PC-3 (cell line): ENCODE measurements at places on chromosomes 7 and 10.

DNA sequence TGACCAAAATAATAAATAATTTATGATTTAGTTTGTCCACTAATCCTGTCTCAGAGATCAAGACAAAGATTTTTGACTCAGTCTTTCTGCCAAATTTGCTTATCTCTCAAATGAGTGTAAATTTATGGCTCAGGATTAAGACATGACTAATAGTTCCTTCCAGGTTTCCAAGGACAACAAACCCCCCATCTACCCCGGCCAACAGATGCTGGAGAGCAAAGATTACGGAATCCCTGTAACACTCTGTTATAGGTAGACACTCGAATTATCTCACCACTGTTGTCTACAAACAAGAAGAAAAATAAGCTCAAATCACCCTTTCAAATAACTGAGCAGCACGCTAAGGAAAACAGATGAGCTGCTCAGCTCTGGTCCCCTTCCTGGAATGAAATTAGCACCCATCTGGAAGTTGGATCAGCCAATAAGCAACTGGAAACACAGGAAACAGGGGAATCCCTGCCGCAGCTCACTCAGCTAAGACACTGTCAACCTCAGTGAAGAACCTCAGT is 56.8 kb upstream of the SVIL start:
- DNase-seq = peak; percentile 71

- no peak for DNase-seq
These were observed 37.5 kb upstream of the EGR2 start for GRCh38 chr10:62853710-62854109.

DNA sequence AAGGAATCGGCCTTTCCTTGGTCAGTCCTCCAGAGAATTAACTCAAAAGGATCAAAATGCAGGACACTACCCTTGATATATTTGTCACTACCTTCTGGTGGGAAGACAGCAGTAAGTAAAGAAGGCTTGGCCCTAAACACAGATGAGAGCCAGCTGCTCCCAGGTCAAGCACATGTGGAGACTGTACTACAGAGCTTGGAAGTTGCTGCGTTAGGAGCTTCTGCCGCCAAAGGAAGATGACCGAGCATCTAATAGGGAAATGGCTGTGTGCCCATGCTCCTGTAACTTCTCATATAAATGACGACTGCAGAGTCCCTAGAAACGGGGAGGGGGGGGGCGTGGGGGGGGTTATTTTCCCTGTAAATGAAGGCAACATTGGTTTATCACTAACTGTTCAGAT is 59.0 kb downstream of the PODXL start:
- DNase-seq = no peak

DNA sequence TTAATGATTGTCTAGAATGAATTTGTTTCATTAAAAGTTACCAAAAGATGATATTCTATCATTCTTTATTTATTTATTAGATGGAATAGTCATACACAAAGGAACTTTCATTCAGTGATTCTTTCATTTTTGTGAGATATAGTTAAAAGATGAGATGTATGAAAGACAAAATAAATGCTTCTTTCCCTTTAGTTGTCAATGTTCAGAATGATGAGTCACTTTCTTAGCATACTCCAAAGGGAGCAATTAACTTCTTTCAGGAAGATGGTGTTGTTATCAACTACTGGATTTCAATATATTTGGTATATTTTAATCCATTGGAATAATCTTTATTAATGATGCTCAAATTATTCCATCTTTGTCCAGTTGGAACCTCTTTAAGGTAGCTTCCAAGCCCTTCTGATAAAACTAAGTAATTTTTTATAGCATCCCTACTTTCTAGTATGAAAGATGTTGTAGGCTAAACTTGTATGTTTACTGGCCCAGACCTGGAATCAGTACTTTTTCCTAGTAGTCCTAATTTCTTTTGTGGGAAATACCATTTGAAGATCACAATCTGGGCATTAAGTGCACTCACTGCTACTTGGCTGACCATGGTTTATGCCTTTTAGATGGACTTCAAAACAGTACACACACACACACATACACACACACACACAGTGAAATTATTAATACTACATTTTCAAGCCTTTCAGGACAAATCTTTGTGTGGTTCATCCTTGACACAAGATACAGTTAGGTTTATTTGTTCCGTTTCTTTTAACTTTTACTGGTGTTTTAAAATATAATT is 2.5 kb downstream of the GIMAP7 start:
- no peak for DNase-seq

GRCh38 chr10:129844216-129844766 is 119.8 kb downstream of the EBF3 start:
- no peak for DNase-seq

DNA sequence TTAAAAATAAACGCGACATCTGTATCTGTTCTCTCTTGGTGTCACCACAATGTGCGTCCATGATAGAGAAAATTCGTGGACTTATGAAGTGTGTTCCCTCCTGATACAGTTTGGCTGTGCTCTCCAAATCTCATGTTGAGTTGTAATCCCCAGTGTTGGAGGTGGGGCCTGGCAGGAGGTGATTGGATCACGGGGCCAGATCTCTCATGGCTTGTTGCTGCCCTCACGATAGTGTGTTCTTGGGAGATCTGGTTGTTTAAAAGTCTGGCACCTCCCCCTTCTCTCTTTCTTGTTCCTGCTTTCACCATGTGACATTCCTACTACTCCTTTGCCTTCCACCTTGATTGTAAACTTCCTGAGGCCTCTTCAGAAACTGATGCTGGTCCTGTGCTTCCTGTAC is 229.4 kb upstream of the MYO3A start:
- no peak for DNase-seq

- DNase-seq = no peak
These were observed 22.3 kb downstream of the LEP start for GRCh38 chr7:128263420-128263819.

GRCh38 chr10:124494046-124494807 is 32.6 kb downstream of the LHPP start:
- no peak for DNase-seq

DNA sequence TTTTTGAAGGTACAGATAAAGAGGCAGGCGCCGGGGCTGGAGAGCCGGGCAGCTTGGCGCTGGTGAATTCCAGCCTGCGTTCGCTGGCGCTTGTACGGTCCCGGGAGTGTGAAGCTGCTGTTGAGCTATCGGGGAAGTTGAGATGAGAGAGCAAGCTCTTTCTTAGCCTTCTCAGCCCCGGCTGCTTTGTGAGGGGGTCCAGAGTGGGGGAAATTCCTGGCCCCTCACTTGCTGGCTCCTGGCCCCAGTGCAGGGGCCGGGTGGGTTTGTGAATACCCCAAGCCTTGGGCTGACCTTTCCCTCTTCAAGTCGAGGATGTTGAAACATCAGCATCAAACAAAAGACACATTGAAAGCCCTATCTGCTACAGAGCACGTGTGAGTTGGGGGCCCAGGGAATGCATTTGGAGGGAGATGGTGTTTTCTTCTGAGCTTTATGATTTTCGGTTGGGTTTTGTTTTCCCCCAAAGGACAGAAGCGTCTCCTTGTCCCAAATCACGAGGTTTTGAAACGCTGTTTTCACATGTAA is 2.7 kb downstream of the ZMIZ1 start:
- DNase-seq = no peak

GRCh38 chr10:8079126-8079525 is 24.6 kb downstream of the GATA3 start:
- DNase-seq = no peak

GRCh38 chr7:93097388-93097787 is 20.4 kb downstream of the SAMD9 start:
- no peak for DNase-seq

GRCh38 chr10:113609704-113610108 is 54.1 kb downstream of the NRAP start:
- DNase-seq = no peak

GRCh38 chr7:52197221-52197620 is 838.2 kb upstream of the POM121L12 start:
- no peak for DNase-seq

DNA sequence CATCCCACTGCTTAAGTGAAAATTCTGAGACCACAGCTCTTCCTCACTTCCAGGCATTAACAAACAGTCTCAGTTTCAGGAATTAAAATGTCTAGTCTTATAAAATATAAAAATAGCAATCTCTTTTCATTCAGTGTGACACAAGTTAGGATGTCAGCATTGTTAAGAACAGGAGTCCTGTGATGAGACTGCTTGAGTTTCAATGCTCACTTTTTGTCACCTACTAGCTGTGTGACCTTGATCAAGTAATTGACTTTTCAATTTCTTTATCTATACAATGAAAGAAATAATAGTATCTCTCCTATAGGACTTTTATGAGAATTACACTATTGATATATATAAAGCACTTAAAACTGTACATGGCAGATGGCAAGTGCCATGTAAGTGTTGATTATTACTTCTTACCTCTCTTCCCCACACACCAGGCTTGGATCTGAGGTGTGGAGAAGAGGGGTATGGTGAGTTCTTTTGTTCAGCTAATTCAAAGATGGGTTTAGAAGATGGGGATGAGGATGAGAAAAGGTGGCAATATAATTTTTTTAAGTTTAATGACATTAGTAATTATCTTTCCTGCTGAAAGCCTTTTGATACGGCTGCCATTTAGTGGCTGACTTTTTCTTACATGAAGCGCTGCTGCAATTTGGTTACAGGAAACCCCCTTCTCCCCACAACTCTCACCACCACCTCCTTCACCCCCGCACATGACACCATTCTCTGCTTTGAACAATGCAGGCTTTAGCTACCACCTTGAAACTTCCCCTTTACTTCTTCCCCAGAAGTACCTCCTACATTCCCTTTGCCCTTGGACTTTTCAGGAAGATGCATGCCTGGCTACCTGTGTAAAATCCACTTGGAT is 20.8 kb upstream of the HYAL4 start:
- no peak for DNase-seq

DNA sequence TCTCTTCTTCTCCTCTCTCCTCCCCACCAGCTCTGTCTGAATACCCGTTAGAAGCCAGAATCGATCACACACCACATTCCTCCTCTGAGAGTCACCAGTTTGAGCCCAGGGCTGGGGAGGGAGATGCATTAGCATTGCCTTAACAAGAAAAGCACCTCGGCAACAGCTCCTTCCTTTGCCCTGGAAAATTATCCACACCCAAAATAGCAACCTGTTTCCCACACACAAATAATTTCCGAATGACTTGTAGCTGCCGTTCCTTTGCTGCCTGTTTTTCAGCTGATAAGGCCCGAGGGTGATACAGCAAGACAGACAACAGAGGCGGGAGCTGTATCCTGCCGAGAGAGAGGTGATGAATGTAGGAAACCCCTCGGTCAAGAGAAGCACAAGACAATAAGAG is 91.3 kb downstream of the CPXM2 start:
- DNase-seq = no peak

- no peak for DNase-seq
These were observed 153.0 kb downstream of the GNAI1 start for GRCh38 chr7:80287400-80288174.

- DNase-seq = no peak
These were observed 268.5 kb upstream of the TPK1 start for GRCh38 chr7:145104400-145104799.

GRCh38 chr10:29543715-29544114 is 91.1 kb downstream of the SVIL start:
- DNase-seq = no peak

- DNase-seq = no peak
These were observed 515.7 kb downstream of the TCERG1L start for GRCh38 chr10:130795819-130796218.

GRCh38 chr7:151899513-151900360 is 22.8 kb upstream of the PRKAG2 start:
- no peak for DNase-seq

- no peak for DNase-seq
These were observed 5.1 kb downstream of the DEPP1 start for GRCh38 chr10:44973323-44974081.

DNA sequence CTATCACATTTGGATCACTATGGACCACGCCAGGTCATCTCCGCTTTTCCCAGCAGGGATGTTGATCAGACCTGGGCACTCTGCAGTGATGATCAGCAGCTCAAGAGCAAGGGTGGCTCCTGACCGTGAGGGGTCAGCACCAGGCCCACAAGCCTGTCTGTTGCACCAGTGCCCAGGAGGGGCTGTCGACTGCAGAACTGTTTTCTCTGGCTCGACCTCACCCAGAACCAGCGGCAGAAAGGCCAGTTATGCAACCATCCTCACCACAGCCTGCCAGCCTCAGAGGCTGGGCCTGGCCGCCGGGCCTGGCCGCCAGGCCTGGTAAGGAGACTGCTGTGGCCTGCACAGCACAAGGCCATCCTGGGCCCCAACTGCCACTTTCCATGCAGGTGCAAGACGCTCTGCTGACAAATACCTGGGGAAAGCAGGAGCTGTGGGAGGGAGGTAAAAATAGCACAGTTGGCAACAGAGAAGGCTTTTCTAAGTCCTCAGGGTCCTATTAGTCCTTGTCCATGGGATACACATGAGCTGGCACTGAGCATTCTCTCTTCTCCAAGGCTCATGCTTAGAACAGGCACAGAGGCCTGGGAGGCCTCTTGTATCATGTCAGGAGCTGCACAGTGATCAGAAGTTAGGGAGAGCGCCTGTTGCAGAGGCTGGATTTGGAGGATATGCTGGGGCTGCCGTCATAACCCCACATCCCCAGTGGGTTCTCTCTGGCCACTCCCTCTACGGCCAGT is 17.5 kb downstream of the KCNMA1 start:
- DNase-seq = no peak

GRCh38 chr7:42226354-42226941 is 10.6 kb downstream of the GLI3 start:
- DNase-seq = no peak

- peak; percentile 14 for DNase-seq
These were observed 731 bp downstream of the CHCHD3 start for GRCh38 chr7:133081119-133081598.

GRCh38 chr10:102616066-102616770 is 28.1 kb upstream of the TRIM8 start:
- DNase-seq = no peak

DNA sequence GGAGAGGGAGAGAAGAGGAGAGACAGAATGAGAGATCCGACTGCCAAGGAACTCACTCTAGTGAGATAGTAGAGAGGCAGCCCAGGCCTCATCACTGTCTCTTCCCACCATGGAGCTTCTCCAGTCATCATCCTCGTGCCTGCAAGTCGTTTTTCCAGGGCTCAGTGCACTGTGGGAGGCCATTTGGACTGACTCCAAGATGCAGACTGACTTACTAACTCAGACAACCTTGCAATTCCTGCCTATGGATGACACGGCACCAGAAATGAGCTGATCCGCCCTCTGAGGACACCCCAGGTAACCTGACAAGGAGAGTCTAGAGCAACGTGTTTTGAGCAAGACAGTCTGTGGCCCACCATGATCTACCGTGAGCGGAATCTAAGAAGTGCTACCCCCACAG is 154.9 kb downstream of the GLI3 start:
- no peak for DNase-seq

- DNase-seq = no peak
These were observed 45.6 kb downstream of the PDSS1 start for GRCh38 chr10:26743091-26743490.

GRCh38 chr7:7969306-7970236 is 975 bp downstream of the GLCCI1 start:
- peak; percentile 33 for DNase-seq
